A549 (cell line): ENCODE measurements at places on chromosomes 6 and 20. TPM values are rescaled to one million over a fixed set of nuclear protein-coding genes. Genes with fewer than 3 reads are reported as not detected.

GRCh38 chr6:8785223-8785622, 349.9 kb upstream of the SLC35B3 start:
- no peak for DNase-seq

DNA sequence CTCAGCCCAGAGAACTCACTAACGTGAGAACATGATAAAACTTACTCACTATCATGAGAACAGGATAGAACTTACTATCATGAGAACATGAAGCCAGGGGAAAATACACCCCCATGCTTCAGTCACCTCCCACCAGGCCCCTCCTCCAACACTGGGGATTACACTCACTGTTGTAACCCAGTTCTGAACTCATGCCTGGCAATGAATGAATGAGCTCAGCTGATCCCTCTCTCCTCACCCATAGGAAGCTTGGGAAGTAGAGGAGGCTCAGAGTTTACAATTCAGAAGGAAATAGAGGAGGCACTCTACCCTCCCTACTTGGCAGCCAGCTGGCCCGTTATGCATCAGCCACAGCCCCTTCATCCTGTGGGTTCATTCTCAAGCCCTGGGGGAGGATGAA, 102.5 kb downstream of the EYA2 start:
- no peak for DNase-seq

GRCh38 chr6:1065986-1066385, 245.9 kb upstream of the FOXQ1 start:
- DNase-seq, result no peak

GRCh38 chr20:59785986-59786795, 147.2 kb downstream of the SYCP2 start:
- DNase-seq, result no peak

DNA sequence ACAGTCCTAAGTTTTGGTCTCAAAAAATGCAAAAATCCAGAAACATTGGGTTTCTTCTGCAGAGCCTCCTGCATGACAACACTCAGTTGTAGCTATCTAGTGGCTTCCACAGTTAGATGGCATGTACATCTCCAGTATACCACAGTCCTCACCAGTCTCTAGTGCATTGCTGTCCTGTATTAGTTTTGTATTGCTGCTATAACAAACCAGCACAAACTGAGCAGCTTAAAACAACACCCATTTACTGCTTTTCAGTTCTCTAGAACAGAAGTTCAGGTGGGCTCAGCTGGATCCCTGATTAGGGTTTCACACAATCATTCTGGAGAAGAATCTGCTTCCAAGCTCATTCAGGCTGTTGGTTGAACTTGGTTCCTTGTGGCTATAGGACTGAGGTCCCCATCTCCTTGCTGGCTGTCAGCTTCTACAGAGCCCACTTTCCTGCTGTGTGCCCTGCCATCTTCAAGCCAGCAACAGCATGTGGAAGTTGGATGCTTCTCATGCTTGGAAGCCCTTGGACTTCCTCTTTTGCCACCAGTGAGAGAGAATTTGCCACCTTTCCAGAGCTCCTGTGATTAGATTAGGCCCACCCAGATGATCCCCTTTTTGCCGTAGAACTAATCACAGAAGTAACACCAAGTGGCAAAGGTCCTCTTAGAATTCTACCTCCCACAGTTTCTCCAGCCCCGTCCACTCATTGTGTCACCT, 48.9 kb upstream of the TBC1D7 start:
- no peak for DNase-seq

- no peak for DNase-seq
Measured at GRCh38 chr20:48619126-48620101, 208.4 kb downstream of the PREX1 start.

The SNRPB gene
- 628 to 689 TPM (median 676 TPM) in 3 replicates for polyA plus RNA-seq

DNA sequence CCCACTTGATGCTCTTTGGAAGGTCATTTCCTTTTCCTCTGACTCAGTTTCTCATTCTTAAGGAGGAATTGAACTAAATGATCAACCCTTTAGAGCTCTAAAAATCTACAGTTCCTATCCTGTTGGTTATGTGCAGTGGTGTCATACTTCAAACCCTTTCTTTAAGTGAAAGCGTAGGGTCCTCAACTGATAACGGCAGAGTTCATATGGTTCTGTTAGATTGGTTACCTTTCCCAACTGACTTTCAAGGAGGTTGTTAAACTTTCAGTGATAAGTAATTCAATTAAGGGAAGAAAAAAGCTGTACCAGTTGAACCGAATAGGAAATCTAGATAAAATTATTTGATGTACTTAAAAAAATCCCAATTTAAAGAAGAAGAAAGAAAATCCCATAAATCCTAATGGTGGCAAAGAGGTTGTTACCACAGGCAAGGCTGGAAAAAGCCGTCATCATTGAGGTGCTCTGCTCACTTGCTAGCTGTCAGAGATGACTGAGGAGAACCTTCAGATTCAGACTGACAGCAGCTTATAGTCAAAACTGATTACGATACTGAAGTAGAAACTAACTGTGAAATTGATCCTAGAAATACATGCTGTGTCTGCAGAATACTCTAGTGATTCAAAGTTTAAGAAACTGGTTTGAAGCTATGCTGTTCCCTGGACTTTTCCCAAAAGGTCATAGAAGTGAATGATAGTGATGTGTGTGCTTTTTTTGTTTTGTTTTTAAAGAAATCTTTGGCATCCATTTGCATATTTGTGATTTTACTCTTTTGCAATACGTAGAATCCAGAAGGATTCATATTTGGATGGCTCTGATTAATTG, 16.2 kb downstream of the TMEM14A start:
- no peak for DNase-seq

The RREB1 gene
- polyA plus RNA-seq, result 4.6 to 5.0 TPM (median 4.8 TPM) in 3 replicates

GRCh38 chr20:56566621-56567020, 33.6 kb downstream of the FAM209B start:
- DNase-seq, result no peak

DNA sequence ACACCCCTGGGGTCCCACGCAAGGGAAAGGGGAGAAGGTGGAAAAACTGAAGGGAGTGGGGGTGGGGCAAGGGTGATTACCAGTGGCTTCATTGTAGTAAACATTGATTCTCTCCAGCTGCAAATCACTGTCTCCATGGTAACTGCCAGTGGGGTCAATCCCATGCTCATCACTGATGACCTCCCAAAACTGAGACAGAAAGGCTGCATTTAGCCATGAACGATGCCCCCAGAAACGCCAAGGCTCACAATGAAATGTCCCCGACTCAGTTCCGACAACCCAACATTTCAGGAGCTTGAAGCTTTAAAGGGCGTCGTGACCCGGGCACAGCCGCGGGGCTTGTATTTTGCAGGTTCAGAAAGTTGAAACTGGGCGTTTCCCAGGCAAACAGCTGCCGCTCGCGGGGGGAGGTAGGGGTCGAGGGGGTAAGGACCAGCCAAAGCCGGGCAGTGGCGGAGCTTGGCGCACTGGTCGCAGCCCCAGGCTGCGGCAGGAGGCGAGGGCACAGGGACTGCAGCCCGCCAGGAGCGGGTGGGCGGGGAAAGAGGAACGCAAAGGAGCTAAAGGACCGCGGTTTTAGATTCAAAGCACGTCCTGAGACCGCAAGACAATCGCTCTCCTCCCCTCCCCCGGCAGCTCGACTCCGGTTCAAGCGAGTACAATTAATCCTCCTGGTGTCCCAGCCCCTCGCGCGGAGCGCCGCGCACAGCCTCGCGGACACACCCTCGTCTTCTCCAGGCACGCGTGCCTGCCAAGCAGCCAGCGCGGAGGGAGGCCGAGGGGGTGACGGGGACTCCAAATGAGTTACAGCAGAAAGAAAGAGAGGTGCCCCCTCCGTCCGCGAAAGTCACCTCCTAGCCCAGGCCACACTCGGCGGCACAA, 731 bp downstream of the TUBB2B start:
- DNase-seq, result no peak

The PAQR8 gene
- polyA plus RNA-seq, result 0.50 to 0.84 TPM (median 0.80 TPM) in 3 replicates

DNA sequence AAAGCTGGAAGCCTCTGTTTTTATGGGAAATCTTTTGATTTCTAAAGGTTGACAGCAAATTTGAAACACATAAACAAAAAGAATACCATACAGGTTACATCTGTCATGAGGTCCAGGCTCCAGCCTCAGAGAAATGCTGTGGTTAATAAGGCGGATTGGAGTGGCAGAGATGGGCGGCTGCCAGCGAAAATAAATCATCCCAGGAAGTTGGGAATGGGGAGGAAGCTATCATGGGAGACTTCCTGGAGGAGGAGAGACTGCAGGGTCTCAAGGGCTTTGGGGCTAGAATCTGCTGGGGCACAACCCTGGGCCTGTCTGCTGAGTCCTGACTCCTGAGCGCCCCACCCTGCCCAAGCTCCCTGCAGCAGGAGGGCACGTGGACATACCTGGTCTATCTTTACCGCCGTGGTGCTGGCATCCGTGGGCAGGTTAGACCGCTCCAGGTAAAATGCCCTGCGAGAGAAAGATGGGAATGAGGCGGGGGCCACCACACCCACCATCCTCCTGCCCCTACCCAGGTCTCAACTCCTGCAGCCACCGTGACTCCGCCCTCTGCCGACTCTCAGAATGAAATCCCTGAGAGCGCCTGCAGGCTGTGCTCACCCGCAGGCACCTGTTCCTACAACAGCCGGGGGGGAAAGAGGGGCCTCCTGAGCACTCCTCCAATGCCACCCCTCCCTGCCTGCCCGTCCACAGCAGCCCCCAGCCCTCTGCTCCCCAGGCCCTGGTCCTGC, 197.3 kb downstream of the PREX1 start:
- DNase-seq, result no peak

The HTR1E gene
- polyA plus RNA-seq, result not detected in 3 replicates

The TREM2 gene
- polyA plus RNA-seq, result not detected in 3 replicates

The PAX1 gene
- not detected in 3 replicates for polyA plus RNA-seq

DNA sequence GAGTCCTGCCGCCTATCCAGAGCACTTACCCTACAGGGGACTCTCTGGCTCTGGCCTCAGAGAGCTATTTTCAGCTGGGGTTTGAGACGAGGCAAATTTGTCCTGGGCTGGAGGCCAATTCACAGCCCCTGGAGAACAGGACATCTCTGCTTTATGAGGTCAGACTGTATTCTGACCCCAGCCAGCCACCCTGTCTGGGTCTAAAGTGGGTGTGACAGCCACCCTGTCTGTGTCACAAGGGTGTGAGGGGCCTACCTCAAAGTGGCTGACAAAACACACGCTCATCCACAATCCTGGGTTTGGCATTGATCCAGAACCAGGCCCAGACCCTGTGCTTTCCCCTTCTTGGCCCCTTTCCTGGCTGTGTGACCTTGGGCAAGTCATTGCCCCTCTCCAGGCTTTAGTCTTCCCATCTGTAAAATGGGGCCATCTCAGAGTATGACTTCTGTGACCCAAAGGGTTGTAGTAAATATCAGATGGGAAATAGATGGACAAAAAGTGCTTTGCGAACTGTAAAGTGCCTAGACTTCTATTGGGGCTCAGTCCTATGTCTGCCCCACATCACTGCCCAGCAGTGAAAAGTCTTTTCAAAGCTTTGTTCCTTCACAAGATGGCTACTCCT, 44.1 kb upstream of the TGM2 start:
- no peak for DNase-seq

DNA sequence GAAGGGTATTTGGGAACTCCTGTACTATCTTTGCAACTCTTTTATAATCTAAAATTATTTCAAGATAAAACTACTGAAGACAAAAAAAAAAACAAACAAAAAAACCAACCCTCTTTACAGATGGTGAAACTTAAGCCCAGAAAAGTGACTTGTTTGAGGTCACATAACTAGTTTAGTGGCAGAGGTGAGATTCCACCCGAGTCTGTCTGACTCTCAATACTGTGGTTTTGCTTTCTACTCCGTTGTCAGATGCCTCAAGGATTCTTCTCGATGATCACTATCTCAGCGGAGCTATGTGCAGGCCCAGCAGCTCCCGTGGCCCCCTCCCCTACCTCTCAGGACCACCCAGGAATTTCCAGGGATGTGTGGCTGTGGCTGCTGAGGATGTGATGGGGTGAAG, 36.1 kb upstream of the KCNB1 start:
- DNase-seq, result no peak

The LRRN4 gene
- polyA plus RNA-seq, result 0.04 TPM in 2 of 3 replicates, not detected in the other

DNA sequence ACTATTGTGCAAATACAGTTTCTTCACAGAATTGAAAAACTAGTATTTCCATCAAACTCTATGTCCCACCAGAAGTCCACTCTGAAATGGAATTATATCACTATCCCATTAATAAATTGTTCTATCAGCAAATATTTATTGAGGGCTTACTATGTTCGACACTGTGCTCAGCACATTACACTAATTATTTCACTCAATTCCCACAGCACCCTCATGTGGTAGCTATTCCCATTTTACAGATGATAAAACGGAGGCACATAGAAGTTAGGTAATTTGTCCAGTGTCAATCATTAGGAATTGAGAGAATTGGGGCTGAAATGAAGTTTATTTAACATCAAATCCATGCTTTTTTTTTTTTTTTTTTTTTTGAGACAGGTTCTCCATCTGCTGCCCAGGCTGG, 52.5 kb downstream of the MKKS start:
- no peak for DNase-seq
